ENCODE measurements at places on chromosomes 7 and 10. TPM values are rescaled to one million over a fixed set of nuclear protein-coding genes. Genes with fewer than 3 reads are reported as not detected.
A peak's percentile ranks its signal among the peaks of the same experiment; 100 is the strongest.

The SEMA3D gene
- total RNA-seq = 31.0 TPM

The GNG11 gene
- total RNA-seq = 35.8 TPM

The CYP26A1 gene
- not detected for total RNA-seq

DNA sequence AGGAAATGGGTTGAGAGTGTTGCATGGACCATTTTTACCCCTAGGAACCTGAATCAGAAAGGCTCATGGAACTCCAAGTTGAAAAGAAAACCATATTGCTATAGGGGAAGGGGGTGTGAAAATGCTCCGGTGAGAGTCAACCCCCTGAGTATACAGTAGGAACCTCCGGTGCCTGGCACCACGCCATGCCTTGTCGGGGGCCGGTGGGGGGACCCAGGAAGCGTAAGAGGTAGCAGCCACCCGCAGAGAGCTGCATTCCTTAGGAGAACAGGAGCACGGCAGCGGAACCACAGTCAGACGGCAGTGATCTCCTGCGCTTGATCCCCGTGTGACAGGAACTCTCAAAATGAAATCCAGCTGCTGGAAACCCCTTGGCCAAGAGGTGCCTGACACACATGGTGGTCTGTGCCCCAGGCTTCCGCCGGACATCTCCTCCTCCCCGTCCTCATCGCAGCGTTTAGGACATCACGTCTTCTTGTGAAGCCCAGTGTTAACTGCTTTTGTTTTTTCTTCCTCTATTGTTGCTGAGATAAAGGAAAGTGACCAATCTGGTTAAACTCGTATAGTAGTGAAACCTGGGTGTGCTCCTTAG, 186.8 kb downstream of the CELF2 start:
- H3K27me3 ChIP-seq = no peaks in the 10 kb centered on the region
- H3K4me1 ChIP-seq = no peaks in the 10 kb centered on the region
- no peak for DNase-seq
- H3K27ac ChIP-seq = no peak overlapping the region
- H3K4me3 ChIP-seq = no peak overlapping the region

GRCh38 chr10:11104772-11105675, 87.4 kb downstream of the CELF2 start:
- H3K4me3 ChIP-seq = no peak overlapping the region
- no peak overlapping the region for H3K27ac ChIP-seq
- DNase-seq = no peak
- no peaks in the 10 kb centered on the region for H3K36me3 ChIP-seq
- H3K4me1 ChIP-seq = no peaks in the 10 kb centered on the region
- H3K27me3 ChIP-seq = no peaks in the 10 kb centered on the region

DNA sequence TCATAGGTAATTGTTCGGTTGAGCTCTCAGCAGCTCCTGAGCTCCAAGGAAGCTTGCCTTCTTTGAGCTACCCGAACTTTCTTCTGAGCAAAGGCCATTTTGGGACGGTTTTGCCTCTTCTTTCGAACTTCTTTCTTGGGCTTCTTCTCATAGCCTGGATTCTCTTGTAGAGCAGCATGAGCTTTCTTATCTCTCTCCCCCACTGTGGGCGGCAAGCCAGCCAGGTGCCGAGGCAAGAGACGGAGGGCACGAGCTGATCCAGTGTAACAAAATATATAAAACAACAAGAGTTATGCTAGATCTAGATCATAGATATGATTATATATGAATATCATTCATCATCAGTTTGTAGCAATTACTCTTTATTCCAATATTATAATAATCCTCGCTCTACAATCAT, 16.5 kb upstream of the KNDC1 start:
- no peak overlapping the region for H3K4me3 ChIP-seq
- no peaks in the 10 kb centered on the region for H3K36me3 ChIP-seq
- H3K27me3 ChIP-seq = no peaks in the 10 kb centered on the region
- H3K4me1 ChIP-seq = no peaks in the 10 kb centered on the region
- peak; percentile 6 for DNase-seq

- no peaks in the 10 kb centered on the region for H3K4me1 ChIP-seq
- H3K27me3 ChIP-seq = no peaks in the 10 kb centered on the region
- no peak overlapping the region for H3K27ac ChIP-seq
- no peaks in the 10 kb centered on the region for H3K36me3 ChIP-seq
- no peak overlapping the region for H3K4me3 ChIP-seq
Measured at GRCh38 chr10:111511751-111512150, 434.9 kb downstream of the ADRA2A start.

- no peaks in the 10 kb centered on the region for H3K36me3 ChIP-seq
- no peak for DNase-seq
- no peaks in the 10 kb centered on the region for H3K4me1 ChIP-seq
Measured at GRCh38 chr7:156759143-156759542, 118.6 kb downstream of the RNF32 start.

DNA sequence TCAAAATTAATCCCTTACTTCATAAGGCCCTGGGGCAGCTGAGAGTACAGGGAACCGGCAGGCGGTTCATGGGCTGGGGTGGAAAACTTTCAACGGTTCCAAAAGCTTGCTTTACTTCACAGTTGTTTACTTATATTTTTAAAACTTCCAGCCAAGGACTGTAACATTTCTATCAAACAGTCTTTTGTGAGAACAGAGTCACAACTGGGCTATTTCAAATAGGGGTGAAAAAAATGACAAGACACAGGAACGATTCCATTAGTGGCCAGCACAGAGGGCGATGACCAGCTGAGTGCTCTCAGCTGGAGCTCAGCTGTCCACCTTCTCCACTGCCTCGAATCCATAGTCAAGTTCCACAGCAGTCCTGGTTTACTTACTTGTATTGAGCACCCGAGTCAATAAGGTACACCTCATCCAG, 48.2 kb downstream of the XPNPEP1 start:
- H3K4me3 ChIP-seq = no peak overlapping the region
- no peaks in the 10 kb centered on the region for H3K4me1 ChIP-seq
- no peak for DNase-seq
- H3K27me3 ChIP-seq = no peaks in the 10 kb centered on the region

Data from uterus (tissue), 4 donors.